GM13977 (cell line): ENCODE measurements at places on chromosomes 7 and 10.

DNA sequence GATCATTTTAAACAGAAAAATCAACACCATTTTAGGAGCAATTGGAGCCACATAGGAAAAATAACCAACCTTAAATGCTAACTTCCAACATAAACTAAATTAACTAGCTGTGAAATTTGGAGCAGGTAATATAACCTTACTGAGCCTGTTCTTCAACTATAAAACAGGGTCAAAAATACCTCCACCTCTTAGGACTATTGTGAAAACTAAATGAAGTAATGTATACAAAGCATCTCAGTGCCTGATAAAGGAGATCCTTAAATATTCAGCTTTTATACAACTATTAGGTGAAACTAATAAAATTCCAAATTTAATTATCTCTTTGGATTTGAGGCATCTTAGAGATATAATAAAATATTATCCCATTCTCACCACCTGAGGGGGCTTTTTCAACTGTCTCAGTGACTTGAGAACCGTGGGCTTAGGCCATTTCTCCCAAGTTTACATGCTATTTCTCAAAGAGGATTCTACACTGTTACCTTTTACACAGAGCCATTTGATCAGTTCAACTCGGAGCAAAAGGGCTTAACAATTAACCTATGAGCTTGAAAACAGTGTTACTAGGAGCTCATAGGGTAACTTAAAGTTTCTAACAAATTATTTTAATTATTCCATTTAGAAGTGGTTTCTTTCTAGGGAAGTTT is 165.0 kb upstream of the ASAH2 start:
- no peak for DNase-seq

DNA sequence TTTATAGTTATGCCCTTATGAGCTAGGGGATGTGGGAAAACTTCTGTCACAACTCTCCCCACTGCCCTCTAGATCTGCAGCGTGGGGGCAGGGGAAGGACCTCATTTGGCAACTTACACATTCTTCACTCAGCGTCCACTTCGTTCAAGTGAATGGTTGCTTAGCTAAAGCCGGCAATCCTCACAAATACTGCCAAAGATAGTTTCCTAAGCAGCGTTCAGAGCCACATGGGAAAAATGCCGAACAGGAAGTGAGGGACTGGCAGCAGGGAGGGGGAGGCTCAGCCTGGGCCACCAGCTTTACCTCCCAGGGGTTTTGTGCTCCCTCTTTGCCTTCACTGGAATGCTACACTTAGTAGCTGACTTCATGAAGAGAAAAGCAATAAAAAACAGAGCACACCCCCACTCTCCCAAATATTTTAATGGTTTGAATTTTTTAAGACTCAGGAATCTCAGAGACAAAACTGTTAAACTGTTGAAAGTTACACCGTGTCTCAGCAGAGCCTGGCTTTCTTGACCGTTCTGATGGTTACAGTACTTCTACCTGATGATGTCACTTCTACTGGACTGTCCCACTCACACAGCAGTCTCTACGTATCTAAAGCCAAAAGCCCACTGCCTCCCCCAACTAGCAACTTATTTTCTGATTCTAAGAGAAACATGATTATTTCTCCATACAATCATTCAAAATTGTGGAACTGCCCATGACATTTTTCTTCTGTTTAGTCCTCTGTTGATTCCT is 10.4 kb downstream of the GRM3 start:
- DNase-seq, result no peak

- DNase-seq, result no peak
Measured at GRCh38 chr7:112290065-112290464, 83.6 kb downstream of the ZNF277 start.

- DNase-seq, result no peak
Measured at GRCh38 chr7:90701021-90701420, 104.9 kb downstream of the CDK14 start.
